ENCODE measurements at places on chromosomes 4 and X.

- DNase-seq = no peak
Observed at GRCh38 chr4:143025081-143025704, 159.5 kb upstream of the USP38 start.

DNA sequence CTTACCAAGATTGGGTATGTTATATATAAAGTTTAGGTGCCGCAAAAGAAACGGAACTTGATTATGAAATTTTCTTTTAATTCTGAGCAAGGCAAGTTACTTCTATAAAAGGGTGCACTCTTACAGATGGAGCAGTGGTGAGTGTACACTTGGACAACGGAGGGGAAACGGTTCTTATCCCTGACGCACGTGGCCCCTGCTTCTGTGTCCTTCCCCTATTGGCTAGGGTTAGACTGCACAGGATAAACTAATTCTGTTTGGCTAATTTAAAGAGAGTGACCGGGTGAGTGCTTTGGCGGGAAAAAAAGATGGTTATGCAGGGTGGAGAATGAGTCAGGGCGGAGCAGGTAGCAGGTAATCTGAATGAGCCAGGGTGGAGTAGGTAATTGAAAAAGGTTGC is 149.5 kb downstream of the GC start:
- no peak for DNase-seq

GRCh38 chrX:33726281-33727160 is 405.6 kb downstream of the FAM47A start:
- no peak for DNase-seq

DNA sequence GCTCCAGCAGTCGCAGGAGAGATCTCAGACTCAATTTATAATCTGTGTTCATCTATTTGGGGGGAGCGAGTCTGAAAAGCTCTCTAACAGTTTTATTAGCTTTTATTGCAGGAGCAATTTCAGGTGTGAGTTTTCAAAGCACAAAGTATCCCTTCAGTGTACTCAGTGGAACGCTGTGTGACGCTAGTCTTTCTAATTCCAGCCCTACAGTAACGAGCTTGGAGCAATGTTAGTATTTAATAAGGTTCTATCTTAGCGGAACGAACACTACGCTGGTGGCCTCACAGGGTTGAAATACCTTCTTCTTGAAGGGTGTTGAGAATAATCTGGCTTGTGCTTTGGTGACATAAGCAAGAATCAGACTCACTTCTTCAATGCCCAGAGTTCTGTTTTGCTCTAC is 8.4 kb downstream of the HS3ST1 start:
- no peak for DNase-seq

DNA sequence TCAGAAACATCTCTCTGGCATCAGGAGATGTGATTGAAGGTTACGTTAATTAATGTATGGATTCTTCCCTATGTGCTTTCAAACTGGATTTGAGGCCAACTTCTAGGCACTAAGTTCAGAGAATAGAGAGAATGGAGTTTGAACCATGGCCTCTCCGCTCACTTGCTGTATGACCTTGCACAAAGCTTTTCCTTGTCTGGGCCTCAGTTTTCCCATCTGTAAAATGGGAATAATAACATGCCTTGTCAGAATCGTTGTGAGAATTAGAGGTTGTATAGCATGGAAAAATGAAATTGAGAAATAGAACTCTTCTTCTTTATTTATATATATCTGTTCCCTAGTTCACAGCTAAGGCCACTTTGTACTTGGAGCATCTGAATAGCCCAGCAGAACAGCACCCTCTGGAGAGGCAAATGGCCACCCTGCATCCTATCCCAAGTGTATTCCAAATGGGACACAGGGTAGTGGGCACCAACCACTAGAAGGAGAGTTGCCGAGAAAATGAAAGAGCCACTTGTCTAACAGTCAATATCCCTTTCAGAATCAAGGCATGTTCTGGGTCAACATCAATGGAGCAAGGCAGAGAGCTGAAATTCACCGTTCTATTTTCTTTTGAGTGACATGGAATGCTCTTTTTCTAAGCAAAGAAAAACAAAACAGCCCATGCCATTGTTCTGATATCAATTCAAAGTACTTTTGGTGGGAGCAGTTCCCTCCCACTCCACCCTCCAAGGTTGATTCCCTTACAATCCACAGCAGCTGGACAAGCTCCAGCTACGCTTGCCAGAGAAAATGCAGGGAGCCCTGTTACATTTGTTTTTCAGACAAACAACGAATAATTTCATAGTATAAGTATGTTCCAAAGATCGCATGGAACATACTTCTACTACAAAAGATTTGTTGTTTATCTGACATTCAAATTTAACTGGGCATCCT is 23.3 kb upstream of the MTM1 start:
- DNase-seq = no peak

DNA sequence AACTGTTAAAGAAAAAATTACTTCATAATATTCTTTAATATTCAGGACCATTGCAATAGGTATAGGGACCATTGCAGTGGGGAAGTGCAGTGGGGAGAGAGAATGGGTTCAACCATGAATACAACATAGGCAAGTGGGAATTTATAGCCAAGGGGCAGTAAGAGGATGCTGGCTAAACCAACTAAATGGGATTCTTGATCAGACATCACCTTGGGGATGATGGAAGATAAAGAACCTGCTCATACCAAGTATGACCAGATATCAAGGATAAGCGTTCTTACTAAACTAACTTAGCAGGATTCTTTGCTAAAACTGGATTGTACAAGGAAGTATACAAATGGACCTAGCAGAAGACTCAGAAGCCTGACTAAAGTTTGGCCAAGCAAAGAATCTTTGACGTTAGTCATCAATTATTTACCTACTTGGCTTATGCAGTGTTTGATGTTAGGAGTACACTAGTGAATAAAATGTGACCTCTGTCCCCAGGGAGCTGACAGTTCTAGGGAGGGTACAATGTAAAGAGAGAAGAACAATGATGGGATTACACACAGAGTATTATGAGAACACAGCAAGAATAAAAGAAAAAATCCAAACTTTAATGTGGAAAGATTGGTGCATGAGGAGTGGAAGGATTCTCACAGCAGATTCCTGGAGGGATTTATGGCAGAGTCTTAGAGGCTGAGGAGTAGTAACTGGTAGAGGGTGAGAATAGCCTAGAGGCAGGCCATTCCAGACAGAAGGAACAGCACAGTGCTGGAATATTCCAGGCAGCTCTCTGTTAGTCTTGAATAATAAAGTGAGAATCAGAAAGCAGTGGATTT is 54.7 kb upstream of the MYOZ2 start:
- DNase-seq = no peak

DNA sequence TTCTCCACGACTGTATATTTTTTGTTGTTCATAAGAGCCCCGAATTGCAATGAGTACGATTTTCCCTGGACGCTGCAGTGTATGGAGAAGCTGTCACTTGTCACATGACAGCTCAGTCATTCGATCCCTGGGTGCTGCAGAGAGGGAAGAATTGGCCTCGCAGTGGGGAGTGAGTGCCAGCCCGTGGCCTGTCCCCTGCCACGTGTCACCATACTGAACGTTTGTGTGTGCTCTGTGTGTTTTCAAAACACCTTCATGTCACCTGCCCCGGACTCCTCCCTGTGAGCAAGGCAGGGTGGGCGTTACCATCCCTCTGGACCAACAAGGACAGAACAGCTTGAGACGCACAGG is 77.9 kb downstream of the TBL1X start:
- DNase-seq = no peak

GRCh38 chr4:54085284-54085683 is 14.7 kb upstream of the GSX2 start:
- DNase-seq = no peak

DNA sequence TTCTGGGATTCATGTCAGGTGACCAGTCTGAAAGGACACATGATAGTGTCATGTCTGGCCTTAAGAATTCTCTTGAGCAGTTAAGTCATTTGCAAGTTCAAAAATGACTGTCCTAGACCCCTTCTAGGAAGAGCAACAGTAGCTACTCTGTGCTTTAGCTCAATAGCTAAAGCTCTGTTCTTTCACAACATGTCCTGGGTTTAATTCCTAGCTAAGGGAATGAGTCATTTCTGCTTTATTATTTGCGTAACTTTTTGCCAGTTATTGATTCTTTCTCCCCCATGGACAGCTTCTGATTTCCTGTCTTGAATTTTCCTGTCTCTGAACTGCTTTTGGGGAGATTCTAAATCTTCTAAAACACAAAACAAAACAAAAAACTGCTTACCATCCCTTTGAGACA is 1055.8 kb upstream of the DIAPH2 start:
- no peak for DNase-seq

DNA sequence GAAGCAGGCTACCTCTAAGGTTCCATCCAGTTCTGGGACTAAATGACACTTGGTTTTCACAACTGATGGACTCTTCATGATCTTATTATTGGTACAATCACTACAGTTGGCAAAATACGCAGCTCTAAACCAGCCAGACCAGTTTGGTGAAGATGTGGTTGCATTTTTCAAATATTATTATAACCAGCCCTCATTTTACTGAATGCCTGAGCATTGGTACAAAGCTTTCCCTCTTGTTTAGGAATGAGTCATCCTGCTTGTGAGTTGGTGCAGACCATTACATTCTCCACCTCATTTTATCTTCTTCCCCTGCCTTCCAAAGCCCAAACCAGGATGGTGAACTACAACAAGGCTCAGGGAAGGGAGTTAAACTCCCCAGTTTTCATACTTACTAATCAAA is 223.1 kb downstream of the KDR start:
- no peak for DNase-seq

GRCh38 chr4:154024097-154024694 is 235.3 kb upstream of the SFRP2 start:
- DNase-seq = peak; percentile 6

DNA sequence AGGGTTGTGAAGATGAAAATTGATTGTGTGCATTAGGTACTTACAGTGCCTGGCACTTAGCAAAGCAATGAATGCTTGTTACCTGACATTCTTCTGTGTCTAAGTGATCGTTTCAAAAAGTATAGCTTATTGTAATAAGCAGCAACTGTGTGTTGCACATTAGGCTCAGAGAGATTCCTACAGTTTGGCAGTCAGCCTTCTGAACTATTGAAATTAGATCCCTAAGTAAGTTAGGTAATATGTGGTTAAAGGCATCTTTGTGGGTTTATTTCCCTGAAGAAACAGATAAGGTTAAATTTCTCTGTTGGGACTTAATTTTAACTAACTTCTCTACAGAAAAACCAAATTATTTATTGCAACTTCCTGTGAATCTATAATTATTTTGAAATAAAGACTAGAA is 93.4 kb downstream of the REPS2 start:
- no peak for DNase-seq

- DNase-seq = no peak
Observed at GRCh38 chr4:16722416-16722815, 176.0 kb downstream of the LDB2 start.

DNA sequence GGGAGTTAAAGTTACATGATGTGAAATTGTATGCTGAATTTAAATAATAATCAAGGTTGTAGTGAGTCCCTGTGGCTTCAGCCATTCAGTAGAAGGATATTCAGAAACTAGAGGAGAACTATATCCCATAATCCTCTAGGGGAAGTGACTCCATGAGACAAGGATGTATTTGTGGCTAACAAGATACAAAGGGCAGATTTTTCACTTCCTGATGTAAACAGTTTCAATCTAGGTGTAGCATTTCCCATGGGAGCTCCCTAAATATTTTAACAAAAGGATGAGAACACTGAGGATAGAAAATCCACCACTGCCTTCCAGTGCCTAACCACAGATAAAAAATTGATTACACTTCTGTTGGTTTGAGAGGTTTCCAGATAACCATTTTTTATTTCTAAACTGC is 435.4 kb upstream of the TENM3 start:
- DNase-seq = no peak

DNA sequence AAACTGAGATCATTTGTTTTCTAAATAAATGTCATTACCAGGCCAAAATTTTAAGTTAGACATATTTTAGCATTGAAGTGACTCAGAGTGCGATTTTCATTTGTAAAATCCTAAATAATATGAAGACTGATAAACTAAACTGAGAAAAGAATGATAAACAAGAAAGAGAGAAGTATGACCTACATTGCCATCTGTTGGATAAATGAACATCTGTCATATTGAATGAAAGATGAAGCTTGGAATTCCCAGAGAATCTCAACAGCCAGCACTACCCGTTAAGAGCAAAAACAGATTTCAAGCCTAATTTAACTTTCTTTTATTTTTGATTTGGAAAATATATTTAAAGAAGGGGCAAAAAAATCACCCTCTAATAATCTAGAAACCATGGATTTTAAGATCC is 591.0 kb upstream of the ATOH1 start:
- DNase-seq = no peak

DNA sequence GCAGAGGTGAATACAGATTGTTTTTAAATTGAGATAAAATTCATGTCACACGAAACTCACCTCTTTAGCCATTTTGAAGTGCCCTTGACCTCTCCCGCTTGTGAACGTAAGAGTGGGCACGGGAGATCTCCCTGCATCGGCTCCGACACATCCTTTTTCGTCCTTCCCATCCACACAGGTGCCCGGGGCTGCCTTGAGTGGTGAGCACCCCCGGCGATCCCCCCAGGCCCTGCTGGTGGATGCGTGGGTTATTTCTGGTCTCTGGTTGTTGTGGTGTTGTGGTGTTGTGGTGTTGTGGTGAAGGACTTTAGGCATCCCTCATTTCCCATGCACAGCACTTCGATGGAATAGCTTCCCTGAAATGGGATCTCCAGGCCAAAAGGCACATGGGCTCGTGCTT is 46.1 kb downstream of the PSAPL1 start:
- DNase-seq = no peak

DNA sequence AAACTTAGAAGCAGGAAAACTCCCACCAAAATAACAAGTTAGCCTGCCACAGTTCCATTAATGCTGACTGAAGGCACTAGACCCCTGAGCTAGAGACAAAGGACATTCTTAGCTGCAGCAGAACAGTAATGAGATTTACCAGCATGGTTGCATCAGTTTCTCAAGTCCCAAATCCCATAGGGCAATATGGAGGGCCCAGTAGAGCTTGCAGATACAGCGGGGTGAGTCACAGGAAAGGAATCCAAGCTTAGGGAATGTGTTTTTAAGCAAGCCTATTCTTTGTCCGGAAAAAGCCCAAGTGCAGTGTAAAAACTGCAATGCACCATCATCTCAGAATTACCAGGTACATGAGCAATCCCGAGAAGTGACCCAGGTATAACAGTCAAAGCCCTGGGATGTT is 51.3 kb upstream of the EXOC1L start:
- DNase-seq = no peak

- DNase-seq = no peak
Observed at GRCh38 chr4:152278172-152278504, 257.8 kb downstream of the FBXW7 start.

DNA sequence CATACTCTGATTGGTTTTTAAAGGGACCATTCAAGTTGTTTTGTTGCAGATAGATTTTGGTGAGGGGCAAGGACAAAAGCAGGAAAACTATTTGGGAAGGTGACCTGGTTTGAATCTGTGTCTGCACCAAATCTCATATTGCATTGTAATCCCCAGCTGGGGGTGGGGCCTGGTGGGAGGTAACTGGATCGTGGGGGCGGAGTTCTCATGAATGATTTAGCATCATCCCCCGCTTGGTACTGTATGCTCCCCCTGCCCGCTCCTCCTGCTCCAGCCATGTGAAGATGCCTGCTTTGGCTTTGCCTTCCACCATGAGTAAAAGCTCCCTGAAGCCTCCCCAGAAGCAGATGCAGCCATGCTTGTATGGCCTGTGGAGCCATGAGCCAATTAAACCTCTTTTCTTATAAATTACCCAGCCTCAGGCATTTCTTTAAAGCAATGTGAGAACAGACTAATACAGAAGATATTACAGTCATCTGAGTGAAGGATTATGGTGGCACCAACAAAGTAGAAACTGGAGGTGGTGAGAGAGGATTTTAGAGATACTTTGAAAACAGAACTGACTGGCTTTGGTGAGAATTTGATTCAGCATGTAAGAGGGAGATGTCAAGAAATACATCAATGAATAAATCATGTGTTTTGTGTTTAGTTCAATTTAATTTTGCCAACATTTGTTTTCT is 14.4 kb downstream of the IL21 start:
- no peak for DNase-seq

All from stimulated activated CD4-positive, alpha-beta T cell treated with anti-CD3 and anti-CD28 coated beads, Interleukin-4, amount 100 ng/mL, for 24 hours (primary cell).